ENCODE measurements at places on chromosomes 2 and 18. TPM values are rescaled to one million over a fixed set of nuclear protein-coding genes. Genes with fewer than 3 reads are reported as not detected.

Gene CXCR1
- polyA plus RNA-seq, result not detected

Gene CHRNG
- not detected for polyA plus RNA-seq

Gene ST8SIA5
- polyA plus RNA-seq, result not detected

Gene SYT4
- not detected for polyA plus RNA-seq

Gene DSC3
- polyA plus RNA-seq, result not detected

Gene PREB
- polyA plus RNA-seq, result 84.0 TPM

Gene DYTN
- not detected for polyA plus RNA-seq

Gene TANC1
- polyA plus RNA-seq, result 19.9 TPM

Gene SKOR2
- polyA plus RNA-seq, result not detected

Gene WDR33
- polyA plus RNA-seq, result 14.8 TPM

Gene TTLL4
- polyA plus RNA-seq, result 12.9 TPM

Gene LOXHD1
- not detected for polyA plus RNA-seq

Gene ANKRD62
- polyA plus RNA-seq, result not detected

Gene CKAP2L
- 3.3 TPM for polyA plus RNA-seq

Gene DPYSL5
- not detected for polyA plus RNA-seq

Gene KLHL30
- 0.29 TPM for polyA plus RNA-seq

Gene SLC9A4
- polyA plus RNA-seq, result not detected

Gene SP9
- polyA plus RNA-seq, result not detected

Gene SP5
- not detected for polyA plus RNA-seq

Gene KIF1A
- polyA plus RNA-seq, result 0.01 TPM

Gene ZSWIM2
- polyA plus RNA-seq, result 0.04 TPM

Gene REG3G
- not detected for polyA plus RNA-seq

Gene SERPINB3
- not detected for polyA plus RNA-seq

Gene LIMS3
- 1.9 TPM for polyA plus RNA-seq

Gene ATOH8
- polyA plus RNA-seq, result 19.5 TPM

Gene ONECUT2
- not detected for polyA plus RNA-seq

Gene SULT6B1
- polyA plus RNA-seq, result not detected
